ENCODE measurements at places on chromosomes 2 and 18.

DNA sequence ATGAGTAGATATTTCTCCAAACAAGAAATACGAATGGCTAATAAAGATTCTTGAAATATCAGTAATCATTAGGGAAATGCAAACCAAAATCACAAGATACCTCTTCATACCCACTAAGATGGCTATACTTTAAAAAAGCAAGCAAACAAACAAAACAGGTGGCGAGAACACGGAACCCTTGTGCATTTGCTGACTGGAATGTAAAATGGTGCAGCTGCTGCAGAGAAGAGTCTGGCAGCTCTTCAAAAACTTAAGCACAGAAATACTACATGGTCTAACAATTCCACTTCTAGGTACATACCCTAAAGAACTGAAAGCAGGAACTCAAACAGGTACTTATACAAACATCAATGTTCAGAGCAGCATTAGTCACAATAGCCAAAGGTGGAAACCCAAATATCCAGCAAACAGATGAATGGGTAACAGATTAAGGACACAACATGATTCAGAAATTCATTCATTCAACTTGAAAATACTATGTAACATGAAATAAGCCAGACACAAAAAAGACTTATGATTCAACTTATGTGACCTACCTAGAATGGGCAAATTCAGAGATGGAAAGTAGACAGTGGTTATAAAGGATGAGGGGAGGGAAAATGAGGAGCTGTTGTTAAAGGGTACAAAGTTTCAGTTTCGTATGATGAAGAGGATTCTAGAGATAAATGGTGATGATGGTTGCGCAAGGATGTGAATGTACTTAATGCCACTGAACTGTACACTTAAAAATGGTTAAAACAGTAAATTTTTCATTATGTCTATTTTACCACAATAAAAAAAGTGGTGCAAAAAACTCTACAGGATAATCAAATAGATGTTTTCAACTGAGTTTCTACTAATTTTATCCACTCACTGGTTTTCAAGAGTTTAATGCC, 26.9 kb upstream of the GPR75 start:
- DNase-seq, result peak; percentile 2

DNA sequence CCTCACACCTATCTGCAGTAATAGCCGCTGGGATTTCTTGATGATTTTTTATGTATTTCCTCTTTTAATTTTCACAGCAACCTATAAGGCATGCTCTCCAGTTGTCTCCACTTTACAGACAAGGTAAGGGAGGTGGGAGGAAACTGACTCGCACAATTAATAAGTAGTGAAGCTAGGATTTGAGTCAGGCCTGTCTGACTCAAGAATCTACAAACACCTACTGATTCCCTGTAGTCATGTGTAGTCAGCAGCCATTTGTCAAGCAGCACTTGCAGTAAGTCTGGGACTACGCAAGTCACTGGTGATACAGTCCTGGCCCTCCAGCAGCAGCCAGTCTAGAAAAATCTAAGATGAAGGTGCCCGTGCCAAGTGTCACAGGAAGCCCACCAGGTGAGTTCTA, 193.6 kb upstream of the PKDCC start:
- no peak for DNase-seq

DNA sequence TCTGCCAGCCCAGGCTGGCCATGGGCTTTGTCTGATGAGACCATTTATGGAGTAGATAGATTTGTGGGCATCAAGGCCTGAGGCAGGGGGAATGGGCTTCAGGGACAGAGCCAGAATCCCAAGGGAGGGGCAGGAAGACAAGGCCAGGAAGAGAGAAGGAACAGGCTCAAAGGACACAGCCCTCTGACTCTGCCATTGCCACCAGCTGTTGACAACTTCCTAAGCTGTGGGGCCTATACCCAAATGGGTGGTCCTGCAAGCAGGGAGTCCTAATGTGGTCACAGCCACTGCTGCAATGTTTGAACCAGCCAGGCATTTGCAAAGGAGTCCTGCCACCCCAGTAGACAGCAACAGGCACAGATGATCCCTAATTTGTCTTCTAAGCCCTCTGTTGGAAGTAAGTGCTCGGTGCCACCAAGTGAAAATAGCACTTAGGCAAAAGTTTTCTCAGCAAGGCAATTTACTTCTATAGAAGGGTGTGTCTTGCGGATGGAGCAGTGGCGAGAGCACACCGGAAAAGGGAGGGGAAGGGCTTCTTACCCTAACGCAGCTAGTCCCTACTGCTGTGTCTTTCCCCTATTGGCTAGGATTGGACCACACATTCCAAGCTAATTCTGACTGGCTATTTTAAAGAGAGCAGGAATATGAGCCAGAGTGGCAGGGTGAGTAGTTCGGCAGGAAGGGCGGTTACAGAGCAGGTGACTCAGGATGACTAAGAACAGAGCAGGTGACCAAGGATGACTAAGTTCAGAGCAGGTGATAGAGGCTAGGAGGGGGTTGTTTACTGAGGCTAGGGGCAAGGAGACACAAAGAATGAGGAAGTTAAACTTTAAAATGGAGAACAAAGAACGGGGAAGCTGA, 47.2 kb downstream of the C1QL2 start:
- no peak for DNase-seq

DNA sequence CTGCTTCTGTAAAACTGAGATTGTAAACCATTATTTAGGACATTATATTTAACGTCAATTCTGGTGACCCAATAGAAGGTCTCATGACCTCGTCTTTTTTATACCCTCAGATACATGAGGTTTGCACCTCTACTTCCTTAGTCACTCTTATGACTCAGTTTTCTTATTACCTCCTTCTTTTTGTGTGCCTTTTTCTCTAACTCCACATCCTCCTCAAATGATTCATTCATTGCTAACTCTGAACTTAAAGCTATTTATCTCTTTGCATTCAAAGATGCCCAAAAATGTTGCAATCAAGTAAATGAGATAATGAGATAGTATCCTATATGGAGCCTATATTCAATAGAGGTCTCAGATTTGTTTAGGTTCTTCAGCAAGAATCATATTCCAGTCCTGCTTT, 121.0 kb upstream of the KYNU start:
- DNase-seq, result no peak

- DNase-seq, result no peak
Observed at GRCh38 chr2:108270768-108271506, 17.8 kb upstream of the SULT1C2 start.

DNA sequence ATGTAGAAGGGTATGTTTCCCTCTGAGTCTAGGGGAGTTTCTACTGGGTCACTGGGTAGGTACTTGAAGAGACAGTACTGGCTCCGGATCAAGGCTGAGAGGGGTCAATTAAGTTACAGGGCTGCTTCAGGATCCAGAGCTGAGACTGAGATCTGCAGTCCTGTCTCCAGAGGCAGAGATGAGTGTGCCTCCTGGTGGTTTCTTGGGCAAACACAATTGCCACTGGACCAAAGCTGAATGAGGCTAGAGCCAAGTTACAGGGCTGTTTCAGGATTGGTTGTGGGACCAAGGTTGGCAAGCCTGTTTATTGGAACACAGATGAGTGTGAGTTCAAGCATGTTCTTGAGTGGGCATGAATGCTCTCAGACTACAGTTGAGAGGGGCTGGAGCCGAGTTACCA, 157.9 kb downstream of the ADCYAP1 start:
- no peak for DNase-seq

- no peak for DNase-seq
Observed at GRCh38 chr2:194706179-194706578, 950.8 kb upstream of the SLC39A10 start.

- no peak for DNase-seq
Observed at GRCh38 chr18:8116341-8117005, 492.8 kb upstream of the RAB12 start.

- no peak for DNase-seq
Observed at GRCh38 chr18:34094148-34094547, 130.6 kb downstream of the NOL4 start.

GRCh38 chr18:13380691-13381070, 162.1 kb downstream of the LDLRAD4 start:
- DNase-seq, result no peak

GRCh38 chr2:217913436-217913835, 89.4 kb downstream of the TNS1 start:
- DNase-seq, result no peak

GRCh38 chr2:98634406-98635092, 26.2 kb downstream of the UNC50 start:
- DNase-seq, result no peak

DNA sequence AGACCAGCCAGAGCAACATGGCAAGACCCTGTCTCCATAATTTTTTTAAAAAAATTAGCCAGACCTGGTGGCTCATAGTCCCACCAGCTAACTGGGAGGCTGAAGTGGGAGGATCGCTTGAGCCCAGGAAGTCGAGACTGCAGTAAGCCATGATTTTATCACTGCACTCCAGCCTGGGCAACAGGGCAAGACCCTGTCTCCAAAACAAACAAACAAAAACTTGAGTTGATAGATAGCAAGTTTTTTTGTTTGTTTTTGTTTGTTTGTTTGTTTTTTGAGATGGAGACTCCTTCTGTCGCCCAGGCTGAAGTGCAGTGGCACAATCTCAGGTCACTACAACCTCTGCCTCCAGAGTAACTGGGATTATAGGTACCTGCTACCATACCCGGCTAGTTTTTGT, 18.8 kb downstream of the RELCH start:
- DNase-seq, result no peak

- peak; percentile 13 for DNase-seq
Observed at GRCh38 chr2:102070058-102070642, 72.4 kb upstream of the IL1R1 start.

DNA sequence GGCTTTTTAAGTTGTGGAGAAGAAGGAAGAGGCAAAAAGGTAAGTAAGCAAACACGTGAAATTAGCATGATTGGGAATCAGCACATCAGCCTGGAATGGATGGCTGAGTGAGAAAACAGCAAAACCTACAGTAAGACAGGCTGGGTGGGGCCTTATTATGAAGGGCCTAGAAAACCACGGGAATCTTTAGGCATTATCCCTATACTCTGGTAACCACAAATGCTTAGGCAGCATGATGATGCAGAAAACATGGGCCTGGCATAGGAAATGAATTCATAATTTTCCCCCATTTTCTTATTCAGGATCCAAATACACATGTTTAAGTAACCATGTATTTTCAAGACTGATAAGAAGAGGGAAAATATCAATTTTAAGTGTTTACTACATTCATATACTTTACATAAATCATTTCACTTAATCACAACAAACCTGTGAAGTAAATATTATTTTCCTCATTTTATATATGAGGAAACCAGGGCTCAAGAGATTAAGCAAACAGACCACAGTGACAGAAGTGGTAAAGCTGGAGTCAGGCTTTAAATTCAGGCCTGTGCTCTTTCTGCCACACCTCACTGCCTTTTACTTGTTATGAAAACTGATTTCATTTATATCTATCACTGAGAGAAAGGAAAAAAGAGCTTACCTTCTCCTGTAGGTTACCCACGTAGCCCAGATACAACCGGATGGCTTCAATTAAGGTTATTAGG, 4.0 kb downstream of the TMEM17 start:
- DNase-seq, result no peak

- DNase-seq, result no peak
Observed at GRCh38 chr18:47249314-47249981, 2.0 kb downstream of the SKOR2 start.

DNA sequence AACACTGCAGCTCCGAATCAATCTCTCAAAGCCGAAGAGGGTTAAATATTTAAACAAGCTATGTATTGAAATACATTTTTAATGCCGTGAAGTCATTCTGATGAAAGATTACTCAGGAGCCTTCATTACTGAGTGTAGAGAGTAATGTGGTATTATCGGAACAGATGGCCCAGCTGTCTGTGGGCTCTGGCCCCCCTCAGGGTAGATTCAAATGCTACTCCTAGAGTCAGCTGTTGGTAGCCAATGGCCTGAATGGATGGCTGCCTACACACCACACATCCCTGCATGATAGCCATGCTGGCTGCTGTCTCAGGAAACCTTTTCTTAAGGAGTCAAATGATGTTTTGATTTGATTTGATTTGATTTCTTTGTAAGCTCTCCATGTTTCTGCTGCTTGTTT, 732.3 kb upstream of the CELF4 start:
- no peak for DNase-seq

GRCh38 chr2:240957656-240958365, 40.6 kb upstream of the SNED1 start:
- DNase-seq, result no peak

DNA sequence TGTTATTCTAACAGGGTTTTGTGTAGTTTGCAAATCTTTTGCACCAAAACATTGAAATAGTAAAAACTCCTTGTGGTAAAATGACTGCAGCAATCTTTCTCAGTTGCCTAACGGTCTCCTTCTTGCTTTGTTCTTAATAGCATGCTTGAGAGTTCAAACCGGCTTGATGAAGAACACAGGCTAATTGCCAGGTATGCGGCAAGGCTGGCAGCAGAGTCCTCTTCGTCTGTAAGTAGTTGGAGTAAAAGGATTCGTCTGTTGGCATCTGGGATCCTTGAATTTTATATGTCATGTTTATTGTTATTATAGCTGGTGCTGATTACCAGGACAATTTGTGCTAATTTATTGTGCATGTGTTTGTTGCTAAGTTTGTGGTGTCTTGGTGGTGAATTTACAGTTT, 138.1 kb downstream of the DTNA start:
- no peak for DNase-seq

- peak; percentile 31 for DNase-seq
Observed at GRCh38 chr2:233972941-233973575, 55.9 kb downstream of the TRPM8 start.

GRCh38 chr18:22170421-22171257, 1.2 kb downstream of the GATA6 start:
- peak; percentile 64 for DNase-seq

DNA sequence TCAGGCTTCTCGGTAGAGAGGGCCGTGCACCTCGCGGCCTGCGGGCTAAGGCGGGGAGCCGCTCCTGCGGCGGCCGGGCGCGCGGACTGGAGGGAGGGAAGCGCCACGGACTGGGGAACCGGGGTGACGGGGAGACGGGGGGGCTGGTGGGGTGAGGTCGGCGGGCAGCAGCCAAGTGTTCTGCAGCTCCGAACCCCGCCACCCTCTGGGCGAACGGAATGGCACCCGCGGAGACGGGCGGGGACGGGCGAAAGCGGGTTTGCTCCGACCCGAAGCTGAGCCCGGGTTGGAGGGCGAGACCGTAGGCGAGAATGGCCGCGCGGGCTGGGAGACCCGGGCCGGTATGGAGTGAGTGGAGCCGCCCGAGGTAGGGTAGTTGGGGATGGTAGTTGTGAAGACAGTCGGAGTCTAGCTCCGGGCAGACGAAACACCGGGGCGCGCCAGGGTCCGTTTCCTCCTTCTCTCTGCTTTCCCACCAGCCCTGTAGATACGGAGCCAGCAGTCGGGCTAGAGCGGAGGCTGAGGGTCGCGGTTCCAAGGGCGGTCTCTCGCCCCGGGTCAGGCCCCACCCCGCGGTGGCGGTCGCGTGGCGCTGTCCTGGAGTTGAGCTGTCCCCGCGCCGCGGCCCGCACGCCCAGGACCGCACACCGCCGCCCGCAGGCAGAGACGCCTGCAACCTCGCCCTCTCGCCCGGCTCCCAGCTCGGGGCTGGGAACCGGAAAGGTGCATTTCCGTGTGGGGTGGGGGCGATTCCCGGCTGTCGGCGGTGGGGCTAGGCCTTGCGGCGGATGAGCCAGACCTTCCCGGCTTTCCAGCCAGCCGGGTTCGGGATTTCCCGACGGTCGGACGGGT, 160.3 kb upstream of the SIX2 start:
- DNase-seq, result peak; percentile 10

- DNase-seq, result no peak
Observed at GRCh38 chr2:216008387-216008786, 5.0 kb downstream of the MREG start.
